Astrocyte of the spinal cord (primary cell): ENCODE measurements at places on chromosomes 4 and X.

DNA sequence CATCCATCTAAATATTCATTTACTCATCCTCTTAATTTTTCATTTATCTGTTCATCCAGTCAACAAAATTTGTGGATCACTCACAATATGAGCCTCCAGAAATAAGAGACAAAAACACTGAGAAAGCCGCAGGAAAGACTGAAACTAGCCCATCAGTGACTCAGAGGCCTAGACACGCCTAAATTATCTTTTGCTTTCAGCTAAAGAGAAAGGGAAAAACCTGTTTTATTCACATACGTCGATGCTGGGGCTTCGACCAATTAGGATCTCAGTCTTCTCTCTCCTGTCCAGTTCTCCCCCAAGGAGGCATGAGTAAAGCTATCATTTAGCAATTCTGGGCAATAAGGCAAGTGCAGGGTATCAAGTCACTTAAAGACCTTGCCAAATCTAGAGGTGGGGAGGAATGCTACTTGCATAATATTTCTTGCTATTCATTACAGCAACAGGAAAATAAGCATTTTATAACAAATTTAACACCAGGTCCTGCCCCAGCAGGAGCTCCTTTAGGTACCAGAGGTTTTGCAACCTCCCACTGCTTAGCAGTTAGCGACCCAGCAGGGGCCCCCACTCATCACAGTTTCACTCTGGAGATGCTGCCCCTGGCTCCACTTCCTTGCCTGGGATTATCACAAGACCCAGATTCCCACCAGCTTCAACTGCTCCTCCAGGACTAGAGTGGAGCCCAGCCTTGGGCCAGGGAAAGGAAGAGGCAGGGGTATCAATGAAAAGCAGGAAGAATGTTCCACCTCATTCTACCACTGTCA lies 30.1 kb upstream of the TMEM154 start:
- no peak for DNase-seq

DNA sequence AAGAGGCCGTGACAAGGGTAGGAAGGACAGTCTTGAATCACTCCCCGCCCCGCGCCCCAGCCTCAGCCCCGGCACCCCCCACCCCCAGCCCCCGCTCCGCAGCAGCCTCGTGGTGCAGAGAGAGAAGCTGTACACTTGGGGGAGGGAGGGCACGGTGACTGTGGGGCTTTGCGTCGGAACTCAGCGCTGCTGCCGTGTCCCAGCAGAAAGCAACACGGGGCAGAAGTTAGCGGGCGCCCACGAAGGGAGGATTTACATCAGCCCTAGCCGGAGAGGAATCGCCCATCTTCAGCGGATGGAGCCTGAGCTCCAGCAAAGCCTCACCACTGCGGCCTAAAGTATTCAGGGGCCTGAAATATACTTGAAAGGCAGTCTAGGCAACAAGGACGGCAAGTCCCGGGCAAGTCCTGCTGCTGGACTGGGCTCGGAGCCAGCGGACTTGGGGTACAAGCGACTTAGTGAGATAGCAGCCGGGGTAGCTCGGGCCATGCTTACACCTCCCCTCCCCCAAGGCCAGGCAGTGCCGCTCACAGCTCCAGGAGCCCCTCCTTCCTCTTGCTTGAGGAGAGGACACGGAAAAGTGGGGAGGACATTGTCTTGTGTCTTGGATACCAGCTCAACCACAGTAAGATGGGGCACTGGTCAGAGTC lies 18.5 kb upstream of the OPN1LW start:
- no peak for DNase-seq

- no peak for DNase-seq
These were observed 111.5 kb downstream of the GNL3L start for GRCh38 chrX:54641530-54641929.

- no peak for DNase-seq
These were observed 17.6 kb downstream of the MAGEA8 start for GRCh38 chrX:149898554-149898953.

DNA sequence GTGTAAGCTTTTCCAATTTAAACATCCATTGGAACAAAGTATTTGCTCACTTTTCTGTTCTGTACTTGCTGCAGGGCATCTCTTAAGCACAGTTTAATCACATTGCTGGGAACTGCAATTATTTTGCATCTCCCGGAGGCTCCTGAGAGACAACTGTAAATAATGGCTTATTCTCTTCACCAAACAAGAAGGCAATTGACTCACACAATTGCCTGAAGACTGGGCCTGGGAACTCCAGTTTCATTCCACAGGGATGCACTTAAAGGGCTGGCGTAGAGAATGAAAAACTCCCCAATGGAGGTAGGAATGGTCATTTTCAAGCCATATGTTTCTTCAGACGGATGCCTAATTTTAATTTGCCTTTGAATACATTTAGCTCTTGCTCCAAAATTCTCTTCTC lies 29.5 kb downstream of the TFDP3 start:
- no peak for DNase-seq

- no peak for DNase-seq
These were observed 18.3 kb downstream of the KLF3 start for GRCh38 chr4:38682336-38682735.
